ENCODE measurements at places on chromosomes 1 and 21. TPM values are rescaled to one million over a fixed set of nuclear protein-coding genes. Genes with fewer than 3 reads are reported as not detected.

FMN2 gene
- total RNA-seq: 11.8 TPM

MEX3A gene
- 1.1 TPM for total RNA-seq

TCEANC2 gene
- 4.1 TPM for total RNA-seq

TAS1R3 gene
- under 0.01 TPM for total RNA-seq

RIMKLA gene
- 0.13 TPM for total RNA-seq

EXOSC10 gene
- 58.9 TPM for total RNA-seq

CD1E gene
- not detected for total RNA-seq

CD1B gene
- not detected for total RNA-seq

MYOM3 gene
- total RNA-seq: 0.26 TPM

KRTAP11-1 gene
- total RNA-seq: not detected

LDLRAD2 gene
- not detected for total RNA-seq

CFAP107 gene
- not detected for total RNA-seq

TOR1AIP1 gene
- 105 TPM for total RNA-seq

ZNF669 gene
- 9.1 TPM for total RNA-seq

UMODL1 gene
- total RNA-seq: under 0.01 TPM
